ENCODE measurements at places on chromosomes 6 and 20. TPM values are rescaled to one million over a fixed set of nuclear protein-coding genes. Genes with fewer than 3 reads are reported as not detected.

- DNase-seq: no peak
These were observed 164.2 kb upstream of the AKAP12 start for GRCh38 chr6:151075527-151075926.

- DNase-seq: peak; percentile 42
These were observed 526.4 kb downstream of the QKI start for GRCh38 chr6:163940705-163941623.

DNA sequence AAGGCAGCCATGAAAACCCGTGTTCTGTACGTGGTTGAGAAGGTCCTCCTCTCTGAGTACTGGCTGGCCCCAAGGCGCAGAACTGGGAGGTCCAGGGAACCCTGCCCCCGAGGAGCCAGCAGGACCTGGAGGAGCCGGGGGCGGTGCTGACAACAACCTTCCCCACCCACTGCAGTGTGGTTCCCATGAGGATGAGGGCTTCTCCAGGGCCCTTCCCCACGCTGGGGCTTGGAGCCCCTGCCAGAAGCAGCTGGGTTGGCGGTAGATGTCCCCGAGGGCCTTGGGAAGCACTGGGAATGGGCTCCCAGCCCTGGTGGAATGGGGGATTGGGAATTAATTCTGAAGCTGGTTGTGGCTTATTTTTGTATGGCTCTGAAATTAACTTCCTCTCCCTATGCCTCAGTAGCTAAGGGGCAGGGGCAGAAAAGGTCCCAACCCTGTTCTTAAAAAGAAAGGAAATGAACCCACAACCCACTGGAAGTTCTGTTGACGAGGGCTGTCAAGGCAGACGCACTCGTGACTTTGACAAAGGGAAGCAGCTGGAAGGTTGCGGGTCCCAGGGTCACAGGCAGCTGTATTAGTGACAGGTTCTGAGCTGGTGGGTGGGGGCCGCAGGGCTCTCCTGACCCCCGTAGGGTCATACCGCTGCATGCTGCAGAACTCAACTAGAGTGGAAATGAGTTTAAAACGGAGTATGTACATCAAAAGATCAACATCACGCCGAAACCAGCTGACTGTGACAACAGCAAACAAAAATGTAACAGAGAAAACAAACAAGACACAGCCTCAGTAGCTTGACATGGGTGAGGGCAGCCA lies 13.9 kb upstream of the HELZ2 start:
- DNase-seq: no peak

- no peak for DNase-seq
These were observed 247.0 kb downstream of the LRFN2 start for GRCh38 chr6:40340196-40340595.

DNA sequence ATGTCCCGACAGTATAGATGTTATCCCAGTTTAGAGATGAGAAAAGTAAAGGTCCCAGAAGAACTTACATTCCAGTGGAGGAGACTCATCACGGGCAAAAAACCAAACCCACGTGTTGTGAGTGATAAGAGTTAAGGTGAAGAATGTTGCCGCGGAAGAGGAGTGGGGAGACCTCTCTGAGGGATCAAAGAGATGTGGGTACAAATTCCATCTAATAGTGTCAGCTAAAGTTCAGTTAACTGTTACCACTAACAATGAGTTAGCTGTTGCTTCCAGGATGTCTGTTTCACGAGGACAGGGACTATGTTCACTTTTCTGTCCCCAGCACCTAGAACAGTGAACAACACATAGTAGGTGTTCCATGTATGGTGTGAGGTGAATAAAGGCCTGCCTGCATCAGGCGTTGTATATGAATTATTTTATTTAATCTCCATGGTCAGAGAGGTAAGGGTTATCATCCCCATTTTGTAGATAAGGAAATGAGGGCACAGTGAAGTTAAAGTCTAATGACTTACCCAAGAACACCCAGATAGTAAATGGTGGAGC lies 39.8 kb upstream of the RSPO4 start:
- no peak for DNase-seq

GRCh38 chr6:56958481-56958880 lies 3.6 kb downstream of the BEND6 start:
- DNase-seq: no peak

DNA sequence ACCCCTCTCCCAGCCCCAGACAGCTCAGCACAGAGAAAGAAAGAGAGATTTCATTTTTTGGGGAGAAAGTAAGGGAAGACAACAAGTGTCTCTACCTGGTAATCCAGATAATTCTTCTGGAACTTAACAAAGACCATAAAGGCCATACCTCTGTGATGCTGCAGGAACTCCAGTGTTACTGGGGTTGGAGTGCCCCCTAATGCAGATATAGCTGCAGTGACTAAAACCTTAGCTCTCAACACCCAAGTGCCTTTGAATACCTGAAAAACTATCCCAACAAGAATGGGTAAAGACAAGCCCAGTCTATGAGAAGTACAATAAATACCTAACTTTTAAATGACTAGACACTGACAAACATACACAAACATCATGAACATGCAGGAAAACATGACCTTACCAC lies 365.3 kb upstream of the PTCHD4 start:
- DNase-seq: no peak

GRCh38 chr20:38893565-38894090 lies 32.6 kb upstream of the FAM83D start:
- no peak for DNase-seq

DNA sequence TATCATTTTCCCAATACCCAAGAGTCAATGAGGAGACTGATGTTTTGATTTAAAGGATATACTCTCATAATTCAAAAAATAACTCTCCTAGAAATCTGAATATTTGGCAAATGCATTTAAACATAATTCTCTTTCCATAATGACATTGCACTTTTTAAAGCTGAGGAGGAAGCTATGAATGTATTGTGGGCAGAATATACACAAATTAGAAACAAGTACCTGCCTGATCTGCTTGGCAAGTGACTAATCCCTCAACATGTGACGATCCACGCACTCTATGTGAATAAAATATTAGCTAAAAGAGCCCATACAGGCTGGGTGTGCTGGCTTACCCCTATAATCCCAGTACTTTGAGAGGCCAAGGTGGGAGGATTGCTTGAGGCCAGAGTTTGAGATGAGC lies 88.3 kb upstream of the CCDC28A start:
- no peak for DNase-seq

DNA sequence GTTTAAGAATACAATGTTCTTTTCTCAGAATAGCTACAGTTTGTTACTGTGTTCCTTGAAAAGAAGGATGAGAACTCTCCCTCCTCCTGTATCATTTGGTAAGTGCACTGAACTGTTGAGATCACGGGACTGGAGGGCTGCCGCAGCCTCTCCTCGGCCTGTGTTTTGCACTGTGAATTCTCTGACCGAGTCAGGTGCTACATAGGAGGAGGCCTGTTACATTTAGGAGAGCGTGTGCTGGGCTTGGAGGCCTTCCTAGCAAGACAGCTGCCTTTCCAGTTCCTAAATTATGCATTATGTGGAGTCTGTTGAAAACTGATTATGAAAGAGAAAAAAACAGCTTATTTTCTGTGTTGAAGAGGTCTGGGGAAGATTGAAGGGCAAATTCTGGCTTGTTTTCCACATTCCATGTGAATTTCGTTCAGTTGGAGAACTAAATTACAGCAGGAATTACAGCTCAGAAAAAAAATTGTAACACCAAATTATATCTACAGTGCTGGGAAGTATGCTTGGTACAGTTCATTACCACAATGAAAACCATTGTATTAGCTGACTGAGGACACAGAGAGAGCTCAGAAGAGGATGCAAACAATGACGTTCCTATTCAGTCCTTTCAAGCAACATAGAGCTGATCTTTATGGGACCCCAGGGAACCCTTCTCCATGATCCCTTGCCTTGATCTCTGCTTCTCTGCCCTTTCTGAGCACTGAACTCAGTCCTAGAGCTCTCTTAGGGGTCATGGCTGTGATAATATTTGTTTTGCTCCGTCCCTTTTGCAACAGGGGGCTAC lies 2.8 kb downstream of the TMC2 start:
- no peak for DNase-seq

- DNase-seq: no peak
These were observed 13.4 kb upstream of the MYO6 start for GRCh38 chr6:75735491-75736186.

DNA sequence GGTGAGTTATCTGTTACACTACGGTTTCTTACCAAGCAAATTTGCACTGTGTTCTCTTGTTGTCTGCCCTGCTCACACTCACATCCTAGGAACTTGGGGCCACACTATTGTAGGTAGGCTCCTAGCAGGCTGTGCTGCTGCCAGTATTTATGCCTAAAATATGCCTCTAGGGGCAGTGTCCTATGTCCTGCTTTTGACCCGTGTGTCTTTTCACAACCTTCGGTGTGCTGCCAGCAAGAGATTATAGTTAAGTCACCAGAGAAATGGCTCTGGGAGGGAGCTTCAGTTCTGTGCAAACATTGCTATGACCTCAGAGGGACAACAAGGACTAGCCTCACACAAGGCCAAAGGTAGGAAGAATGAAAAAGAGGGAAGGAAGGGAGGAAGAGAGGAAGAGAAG lies 8.9 kb upstream of the TAAR5 start:
- DNase-seq: no peak

DNA sequence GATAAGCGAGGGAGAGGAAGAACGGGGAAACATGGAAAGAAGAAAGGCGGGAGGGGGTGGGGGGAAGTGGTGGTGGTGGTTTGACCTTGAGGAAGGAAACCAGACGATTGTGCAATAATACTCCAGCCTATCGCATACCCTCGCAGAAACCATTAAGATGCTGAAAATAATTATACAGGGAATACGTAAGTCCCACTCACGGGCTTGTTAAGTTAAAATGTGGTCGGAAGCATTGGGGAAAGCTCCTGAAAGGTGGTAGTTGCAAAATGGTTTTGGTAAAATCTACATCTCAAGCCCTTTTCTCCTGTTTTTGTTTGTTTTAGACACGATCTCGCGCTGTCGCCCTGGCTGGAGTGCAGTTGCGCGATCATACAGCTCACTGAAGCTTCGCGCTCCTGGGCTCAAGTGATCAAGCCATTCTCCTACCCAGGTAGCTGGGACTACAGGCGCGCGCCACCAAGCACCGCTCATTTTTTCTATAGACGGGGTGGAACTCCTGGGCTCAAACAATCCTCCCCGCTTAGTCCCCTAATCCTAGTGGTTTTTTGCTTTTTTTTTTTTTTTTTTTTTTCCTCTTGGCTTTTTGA lies 128.9 kb upstream of the ZNF184 start:
- peak; percentile 14 for DNase-seq

GRCh38 chr6:10516953-10517352 lies 4.2 kb upstream of the GCNT2 start:
- no peak for DNase-seq

- DNase-seq: no peak
These were observed 38.7 kb upstream of the IPCEF1 start for GRCh38 chr6:154395316-154395715.

GRCh38 chr6:142679907-142680700 lies 264.9 kb downstream of the HIVEP2 start:
- DNase-seq: no peak

GRCh38 chr20:9628141-9628540 lies 113.8 kb downstream of the LAMP5 start:
- no peak for DNase-seq

DNA sequence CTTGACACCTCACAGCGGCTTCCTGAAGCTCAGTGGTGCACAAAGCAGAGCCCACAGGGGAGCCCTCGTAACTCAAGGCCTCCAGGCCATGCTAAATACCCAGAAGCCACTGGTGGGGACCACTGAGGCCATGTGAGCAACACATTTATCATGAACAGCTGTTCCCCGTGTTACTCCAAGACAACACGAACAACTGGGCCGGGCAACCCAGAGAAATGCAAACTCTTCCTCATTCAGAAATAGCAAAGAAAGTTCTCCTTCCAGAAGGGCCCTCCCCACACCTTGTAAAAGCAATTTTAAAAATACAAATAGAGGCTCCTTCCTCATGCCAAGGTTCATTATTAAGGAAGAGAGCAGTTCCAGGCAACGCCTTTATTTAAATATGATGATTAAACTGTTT lies 36.3 kb upstream of the SLCO4A1 start:
- no peak for DNase-seq

GRCh38 chr20:36974660-36975059 lies 23.2 kb upstream of the SAMHD1 start:
- DNase-seq: no peak

DNA sequence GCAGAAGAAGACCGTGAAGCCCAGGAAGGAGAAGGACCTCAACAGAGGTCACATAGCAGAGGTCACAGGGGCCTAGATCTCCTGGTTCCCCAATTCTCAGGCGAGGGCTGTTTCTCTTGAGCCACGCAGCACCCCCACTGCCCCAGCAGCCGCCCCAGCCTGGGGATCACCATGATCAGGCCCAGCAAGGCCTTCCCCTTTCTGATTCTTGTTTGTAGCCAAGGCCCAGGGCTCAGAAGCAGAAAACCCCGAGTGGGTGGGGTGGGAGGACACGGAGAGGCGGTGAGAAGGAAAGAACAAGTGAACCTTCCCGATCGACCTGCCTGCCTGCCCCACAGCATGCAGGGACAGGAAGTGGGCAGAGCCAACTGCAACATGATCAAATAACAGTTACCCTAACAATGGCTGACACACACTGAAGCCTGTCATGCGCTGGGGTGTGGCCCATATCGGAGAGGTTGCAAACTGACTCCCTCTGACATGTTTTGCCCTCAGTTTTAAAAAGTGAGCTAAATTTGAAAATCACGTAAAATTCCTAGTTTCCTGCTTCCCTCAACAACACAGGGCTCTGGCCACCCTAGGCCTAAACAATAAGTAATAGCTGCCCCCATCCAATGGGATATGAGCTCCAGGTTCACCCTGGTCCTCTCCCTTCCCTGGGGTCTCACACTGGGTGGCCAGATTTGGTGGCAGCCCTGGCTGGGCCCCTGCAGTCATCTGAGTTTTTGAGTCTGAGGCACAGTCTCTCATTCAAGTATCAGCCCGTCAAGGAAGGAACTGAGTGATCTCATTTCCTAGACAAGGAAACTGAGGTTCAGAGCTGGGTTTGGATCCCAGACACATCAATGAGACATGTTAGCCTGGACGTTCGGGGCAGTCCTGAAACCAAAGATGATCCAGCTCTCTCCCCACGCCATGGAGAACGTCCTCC lies 6.5 kb downstream of the PEDS1 start:
- DNase-seq: no peak

DNA sequence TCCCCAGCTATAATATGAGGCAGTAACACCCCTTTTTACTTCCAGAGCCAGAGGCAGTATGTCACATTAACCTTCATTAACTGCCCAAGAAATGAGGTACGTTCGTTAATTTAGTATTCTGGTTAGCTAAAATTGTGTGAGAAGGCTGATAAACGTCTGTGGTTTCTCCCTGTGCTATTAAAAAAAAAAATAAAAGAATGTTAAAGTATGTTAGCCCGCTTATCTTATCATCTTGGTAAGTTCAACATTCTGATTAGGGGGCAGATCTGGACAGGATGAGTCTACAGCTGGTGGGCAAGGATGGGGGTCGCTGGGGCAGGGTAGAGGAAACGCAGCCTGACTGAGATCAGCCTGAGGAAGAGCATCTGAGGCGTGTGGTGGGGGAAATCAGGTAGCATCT lies 154.0 kb downstream of the PRL start:
- no peak for DNase-seq

OTOR gene
- total RNA-seq: not detected

WFDC10B gene
- total RNA-seq: not detected

ADGRB3 gene
- total RNA-seq: 26.9 TPM

TPBG gene
- 22.3 TPM for total RNA-seq

HSPA12B gene
- total RNA-seq: 14.8 TPM

SLC17A2 gene
- not detected for total RNA-seq

Data from spinal cord (tissue), 10 donors.